ENCODE measurements at places on chromosomes 6 and 20.

DNA sequence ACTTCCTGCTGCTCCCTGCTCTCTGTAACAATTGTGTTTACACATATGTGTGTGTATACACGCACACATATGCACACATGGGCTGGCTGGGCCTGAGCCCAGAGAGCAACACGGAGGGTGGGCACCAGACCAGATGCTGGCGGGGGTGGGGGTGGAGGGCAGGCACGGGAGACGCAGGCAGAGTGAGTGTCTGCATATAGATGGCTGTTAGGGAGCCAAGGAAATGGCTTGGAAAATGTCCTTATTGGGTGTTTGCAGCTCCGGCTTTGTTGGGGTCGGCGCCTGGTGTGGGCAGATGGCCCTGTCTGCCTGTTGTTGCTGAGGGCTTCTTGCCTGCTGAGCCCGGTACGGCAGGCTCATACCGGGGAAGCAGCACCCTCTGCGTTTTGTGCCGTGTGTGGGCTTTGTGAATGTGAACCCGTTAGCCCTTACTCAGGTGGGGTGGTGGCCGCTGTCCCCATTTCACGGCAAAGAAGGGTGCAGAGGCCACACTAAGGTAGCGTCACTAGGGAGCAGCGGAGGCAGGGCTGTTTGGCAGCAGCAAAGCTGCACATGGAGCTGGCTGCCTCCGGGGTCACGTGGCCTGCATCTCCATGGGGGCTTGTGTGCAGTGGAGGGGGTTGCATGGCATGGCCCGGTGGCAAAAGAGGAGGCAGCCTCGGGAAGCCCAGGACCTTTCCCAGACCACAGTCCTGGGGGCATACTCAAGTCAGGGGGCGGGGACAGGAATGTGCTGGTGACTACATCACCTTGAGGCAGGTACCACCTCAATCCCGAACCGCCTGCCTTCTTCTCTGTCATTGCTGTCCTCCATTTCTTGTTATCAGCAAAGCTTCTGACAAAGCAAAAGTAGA is 47.4 kb upstream of the SRF start:
- DNase-seq, result no peak

DNA sequence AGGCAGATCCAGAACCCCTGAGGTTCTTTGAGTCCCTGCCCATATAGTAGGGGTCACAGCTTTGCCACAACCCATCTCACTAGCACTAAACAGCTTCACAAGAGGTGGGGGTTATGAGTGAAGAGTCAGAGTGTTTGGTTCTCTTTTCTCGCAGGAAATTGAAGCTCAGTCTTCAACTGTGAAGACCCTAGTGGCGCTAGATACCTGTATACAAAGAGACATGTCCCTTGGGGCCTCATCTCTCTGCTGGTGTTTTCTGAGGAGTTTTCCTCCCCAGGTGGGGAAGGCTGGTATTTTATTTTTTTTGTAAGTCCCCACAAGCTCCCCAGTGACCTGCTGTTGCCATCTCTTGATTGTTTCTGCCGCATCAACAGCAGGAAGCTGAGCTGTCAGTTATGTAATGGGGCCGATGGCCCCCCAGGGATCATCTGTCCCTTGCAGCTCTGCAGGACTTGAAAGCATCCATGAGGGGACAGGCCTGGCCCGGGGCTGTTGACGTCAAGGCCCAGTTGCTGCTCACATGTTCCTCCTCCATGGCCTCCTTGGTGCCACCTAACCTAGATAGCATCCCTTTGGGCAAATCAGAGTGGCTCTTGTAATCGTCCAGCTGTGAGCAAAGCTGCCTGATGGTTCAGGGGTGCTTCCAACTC is 23.1 kb downstream of the STK35 start:
- no peak for DNase-seq

DNA sequence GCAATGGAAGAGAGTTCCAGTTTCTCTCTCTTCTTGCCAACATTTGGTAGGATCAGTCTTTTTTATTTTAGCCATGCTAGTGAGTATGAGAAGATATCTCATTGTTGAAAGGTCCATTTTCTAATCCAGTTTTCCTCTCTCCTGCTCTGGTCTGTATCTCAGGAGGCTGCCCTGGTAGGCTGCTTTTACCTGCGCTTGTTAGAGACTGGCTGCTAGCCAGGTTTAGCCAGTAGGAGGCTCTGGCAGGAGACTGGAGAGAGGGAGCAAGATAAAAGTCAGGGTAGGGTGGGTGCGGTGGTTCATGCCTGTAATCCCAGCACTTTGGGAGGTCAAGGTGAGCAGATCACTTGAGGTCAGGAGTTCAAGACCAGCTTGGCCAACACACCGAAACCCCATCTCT is 68.6 kb upstream of the FOXP4 start:
- no peak for DNase-seq

- no peak for DNase-seq
These were observed 214.6 kb upstream of the ECI2 start for GRCh38 chr6:4349931-4350330.

- DNase-seq, result no peak
These were observed 278.1 kb downstream of the MEI4 start for GRCh38 chr6:77930952-77931351.

DNA sequence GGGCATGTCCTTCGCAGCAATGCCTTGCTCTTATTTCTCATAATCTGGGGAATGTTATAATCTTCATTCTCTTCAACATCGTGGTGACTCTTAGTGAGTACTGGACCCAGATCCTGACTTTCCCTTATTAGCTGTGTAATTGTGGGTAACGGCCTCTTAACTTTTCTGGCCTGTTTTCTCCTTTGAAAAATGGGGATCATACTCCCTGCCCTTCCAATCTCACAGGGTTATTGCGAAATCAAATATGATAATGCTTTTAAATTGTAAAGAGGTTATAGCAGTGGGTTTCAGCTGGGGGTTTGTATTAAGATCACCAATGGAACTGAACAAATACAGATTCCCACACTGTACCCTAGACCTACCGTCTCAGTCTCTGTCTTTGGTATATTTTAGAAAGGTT is 77.1 kb downstream of the CTNNBL1 start:
- no peak for DNase-seq

DNA sequence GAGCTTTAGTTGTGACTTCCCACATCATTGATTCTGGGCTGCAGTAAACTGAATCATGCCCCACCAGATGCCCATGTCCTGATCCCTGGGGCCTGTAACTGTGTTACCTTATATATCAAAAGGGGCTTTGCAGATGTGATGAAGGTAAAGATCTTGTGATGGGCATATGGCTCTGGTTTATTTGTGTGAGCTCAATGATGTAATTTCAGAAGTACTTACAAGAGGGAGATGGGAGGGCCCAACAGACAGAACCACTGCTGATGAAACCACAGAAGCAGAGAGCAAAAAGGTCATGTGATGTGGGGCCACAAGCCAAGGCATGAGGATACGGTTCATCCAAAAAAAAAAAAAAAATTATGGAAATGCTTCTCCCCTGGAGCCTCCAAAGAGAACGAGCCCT is 118.7 kb downstream of the TOX2 start:
- DNase-seq, result no peak

DNA sequence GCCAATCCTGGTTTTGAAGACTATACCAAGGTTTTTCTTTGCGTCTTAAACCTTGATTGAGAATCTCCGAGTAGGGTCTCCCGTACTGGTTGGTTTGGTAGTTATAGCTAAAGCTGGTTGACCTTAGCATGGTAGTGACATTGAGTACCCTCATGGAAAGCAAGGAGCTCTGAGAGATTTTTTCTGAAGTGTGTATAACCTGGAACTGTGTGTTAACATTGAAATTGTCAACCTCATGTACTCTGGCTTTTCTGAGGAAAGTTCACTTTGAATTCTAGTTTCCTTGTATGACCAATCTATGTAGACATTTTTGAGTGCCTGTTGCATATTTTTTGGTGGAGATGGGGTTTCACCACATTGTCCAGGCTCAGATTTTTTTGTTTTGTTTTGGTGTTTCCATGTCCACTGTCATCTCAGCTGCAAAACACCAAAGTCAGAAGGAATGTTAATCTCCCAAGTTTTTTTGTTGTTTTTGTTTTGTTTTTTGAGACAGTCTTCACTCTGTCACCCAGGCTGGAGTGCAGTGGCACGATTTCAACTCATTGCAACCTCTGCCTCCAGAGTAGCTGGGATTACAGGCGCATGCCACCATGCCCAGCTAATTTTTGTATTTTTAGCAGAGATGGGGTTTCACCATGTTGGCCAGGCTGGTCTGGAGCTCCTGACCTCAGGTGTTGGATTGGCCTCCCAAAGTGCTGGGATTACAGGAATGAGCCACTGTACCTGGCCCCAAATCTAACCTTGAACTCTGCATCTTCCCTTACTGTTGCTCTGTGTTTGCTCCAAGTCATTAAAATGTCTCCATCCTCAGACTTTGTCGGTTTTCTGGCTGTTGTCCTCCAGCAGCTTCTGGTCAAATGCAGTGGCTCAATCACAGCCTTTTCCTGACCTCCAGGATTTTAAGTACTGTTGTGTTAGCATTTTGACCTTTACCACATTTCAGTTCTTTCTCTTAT is 4.3 kb downstream of the RPS12 start:
- DNase-seq, result no peak

DNA sequence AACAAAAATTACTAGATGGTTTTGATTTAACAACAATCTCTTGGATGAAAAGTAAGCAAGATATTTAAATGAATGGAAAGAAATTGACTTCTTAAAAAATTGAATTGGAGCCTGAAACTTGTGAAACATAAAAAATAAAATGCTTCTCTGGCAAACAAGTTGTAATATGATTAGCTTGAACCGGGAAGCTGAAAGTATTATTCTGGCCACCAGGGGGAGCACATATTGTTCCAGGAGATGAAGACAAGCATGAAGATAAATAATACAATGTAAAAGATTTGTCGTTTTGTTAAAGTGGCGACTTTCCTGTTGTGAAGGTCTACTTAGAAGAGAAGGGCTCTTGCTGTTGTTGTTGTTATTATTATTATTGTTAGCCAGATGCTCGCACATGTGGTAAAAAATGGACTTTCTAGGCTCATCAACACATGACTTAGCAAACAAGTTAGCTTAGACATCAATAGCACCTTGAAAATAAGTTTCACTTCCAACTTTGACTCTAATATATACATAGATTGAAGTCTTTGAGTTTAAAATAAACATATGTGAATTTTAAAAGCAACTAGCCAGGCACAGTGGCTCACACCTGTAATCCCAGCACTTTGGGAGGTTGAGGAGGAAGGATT is 14.2 kb downstream of the PAX1 start:
- DNase-seq, result no peak

DNA sequence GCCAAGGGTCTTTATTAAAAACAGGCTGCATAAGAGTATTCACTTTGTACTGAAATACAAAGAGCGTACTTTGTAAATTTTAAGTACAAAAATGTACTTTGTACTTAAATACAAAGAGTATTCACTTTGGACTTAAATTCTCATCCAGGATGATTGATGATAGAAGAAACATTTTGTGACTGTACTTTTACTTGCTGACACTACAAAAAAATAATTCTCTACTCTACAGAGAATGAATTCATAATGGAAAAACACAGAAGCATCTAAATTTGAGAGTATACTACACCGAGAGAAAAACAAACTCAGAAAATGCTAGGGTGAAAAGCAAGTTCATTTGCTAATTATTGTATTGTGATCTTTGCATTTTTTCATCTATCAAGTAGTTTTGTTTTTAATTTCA is 54.4 kb upstream of the STXBP5 start:
- no peak for DNase-seq

GRCh38 chr6:31252625-31253024 is 19.3 kb downstream of the HLA-C start:
- DNase-seq, result no peak

DNA sequence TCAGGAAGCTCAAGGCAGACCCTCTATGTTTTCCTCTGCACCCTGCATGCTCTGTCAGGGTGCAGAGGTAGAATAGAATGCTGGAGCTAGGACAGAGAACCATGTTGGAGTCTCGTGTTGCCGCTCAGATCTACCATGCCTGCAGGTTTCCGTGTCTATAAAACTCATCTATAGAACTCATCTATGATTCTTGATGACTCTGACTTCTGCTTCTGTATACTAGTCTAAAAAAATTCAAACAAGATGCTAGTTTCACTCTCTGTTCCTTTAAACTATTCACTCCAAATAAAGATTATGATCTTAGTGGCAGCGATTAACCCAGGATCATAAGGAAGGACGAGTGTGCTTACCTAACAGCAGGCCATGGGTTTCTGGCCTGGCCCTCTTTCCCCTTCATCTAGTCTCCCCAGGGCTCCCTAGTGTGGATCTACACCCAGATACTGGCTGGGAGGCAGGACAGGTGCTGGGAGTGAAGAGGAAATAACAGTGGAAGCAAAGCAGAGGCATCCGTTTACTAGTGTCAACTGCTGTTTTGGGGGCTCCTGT is 162.7 kb upstream of the SUPT3H start:
- DNase-seq, result no peak

DNA sequence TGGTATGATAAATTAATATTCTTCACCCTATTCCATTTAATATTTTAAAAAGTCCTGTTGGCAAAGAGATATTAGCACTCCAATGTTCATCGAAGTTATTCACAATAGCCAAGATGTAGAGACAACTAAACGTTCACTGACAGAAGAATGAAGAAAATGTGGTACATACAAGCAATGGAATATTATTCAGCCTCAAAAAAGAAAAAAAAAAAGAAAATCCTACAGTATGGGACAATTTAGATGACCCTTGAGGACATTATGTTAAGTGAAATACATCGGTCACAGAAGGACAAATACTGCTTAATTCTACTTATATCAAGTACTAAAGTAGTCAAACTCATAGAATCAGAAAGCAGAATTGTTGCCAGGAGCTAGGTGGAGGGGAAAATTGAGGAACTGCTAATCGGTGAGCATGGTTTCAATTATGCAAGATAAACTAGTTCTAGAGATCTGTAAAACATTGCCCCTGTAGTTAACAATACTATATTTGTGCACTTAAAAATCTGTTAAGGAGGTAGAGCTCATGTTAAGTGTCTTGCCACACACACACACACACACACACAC is 4.7 kb downstream of the GCLC start:
- DNase-seq, result no peak

- no peak for DNase-seq
These were observed 41.4 kb upstream of the TMX4 start for GRCh38 chr20:8060977-8061376.

GRCh38 chr6:72406517-72406916 is 215.3 kb upstream of the KCNQ5 start:
- no peak for DNase-seq

DNA sequence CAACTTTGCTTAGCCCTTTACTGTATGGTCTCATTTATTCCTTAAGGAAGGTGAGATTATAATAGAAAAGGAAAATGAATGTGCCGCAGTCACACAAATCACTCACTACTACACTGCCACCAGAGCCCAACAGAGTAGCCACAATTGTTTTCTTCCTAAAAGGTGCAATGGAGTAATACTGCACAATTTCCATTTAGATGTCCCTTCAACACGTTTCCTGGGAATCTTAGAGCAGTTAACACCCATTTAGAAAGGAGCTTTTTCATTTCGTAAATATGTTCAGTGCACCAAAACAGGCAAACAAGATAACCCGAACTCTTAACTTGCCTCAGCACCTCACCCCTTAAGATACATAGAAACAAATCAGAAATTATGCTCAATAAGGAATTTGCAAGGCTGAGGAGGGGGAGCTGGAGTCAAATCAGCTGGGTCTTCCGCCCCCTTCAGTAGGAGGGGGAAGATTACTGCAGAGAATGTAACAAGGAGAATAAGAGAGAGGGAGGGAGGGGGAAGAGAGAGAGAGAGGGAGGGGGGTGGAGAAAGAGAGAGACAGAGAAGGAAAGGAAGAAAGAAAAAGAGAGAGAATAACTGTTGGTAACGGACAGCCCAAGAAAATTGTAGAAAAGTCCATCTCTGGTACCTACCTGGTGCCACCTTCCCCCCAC is 155.5 kb downstream of the BCAS1 start:
- no peak for DNase-seq

- DNase-seq, result no peak
These were observed 46.5 kb downstream of the STK4 start for GRCh38 chr20:45012682-45013302.

- DNase-seq, result no peak
These were observed 106.5 kb upstream of the TIAM2 start for GRCh38 chr6:154888421-154889295.
